ENCODE measurements at places on chromosomes 11 and 22.

- no peak for DNase-seq
Observed at GRCh38 chr11:113540416-113541330, 65.5 kb upstream of the DRD2 start.

DNA sequence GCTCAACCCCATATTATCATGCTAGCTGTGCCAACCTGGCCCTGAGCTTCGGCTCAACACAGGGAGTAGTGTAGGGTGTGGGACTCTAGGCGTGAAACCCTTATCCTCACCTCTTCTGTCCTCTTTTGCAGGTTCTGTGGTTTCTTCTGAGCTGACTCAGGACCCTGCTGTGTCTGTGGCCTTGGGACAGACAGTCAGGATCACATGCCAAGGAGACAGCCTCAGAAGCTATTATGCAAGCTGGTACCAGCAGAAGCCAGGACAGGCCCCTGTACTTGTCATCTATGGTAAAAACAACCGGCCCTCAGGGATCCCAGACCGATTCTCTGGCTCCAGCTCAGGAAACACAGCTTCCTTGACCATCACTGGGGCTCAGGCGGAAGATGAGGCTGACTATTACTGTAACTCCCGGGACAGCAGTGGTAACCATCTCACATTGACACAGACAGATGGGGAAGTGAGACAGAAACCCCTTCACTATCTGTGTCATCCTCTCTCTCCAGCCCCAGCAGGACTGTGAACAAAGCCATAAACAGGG is 76.4 kb downstream of the GGTLC2 start:
- no peak for DNase-seq

- DNase-seq: no peak
Observed at GRCh38 chr22:45598596-45599217, 72.9 kb upstream of the ATXN10 start.

DNA sequence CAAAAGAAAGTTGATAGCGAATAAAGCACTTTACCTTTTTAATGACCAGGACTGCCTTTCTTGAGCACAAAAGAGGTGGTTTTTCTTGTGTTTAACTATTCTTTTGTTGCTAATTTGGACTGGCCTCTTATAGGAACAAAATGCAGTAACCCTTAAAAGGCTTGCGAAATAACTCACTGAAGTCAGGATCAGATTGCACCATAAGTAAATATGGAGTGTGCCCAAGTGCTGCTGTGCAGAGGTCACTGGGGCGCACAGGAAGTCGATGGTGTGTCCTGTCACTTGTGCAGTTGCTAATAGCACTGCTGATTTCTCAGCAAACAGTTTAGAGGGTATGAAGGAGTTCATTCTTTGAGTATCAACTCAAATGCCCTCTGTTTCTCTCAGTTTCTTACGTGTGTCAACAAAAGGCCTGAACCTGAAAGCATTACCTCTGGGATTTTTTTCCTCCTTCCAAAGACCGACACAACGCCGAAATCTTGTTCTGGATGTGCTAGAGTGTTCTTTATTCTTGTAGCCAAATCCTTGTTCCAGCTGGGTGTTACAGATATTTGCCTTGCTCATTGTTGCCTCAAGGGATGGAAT is 71.3 kb downstream of the ATXN10 start:
- no peak for DNase-seq

DNA sequence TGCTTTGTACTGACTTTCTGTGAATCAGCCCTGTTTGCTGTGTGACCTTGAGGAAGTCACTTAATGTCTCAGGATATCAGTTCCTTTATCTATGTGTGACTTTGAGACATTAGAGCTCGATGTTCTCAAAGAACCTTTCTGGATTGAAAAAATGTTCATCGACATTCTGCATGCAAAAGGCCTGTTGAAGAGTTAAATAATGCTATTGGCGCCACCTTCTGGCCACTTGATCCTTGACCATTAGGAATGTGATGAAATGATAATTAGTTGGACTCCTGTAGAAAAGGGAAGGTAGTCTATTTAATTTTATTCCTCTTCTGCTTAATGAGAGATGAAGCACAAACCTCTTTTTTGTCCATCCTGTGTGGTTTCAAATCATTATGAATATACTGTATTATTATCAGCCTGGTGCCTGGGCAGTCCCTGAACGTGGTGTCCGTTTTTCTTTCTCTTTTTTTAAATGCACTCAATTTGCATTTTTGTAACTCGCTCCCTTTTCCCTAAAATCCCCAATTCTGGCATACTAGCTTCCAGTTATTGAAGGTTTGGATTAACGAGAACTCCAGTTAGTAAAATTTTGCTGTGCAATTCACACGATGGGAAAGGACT is 20.7 kb downstream of the ELF5 start:
- DNase-seq: peak; percentile 32

- no peak for DNase-seq
Observed at GRCh38 chr11:109911488-109911887, 181.7 kb upstream of the ZC3H12C start.

GRCh38 chr22:19714312-19715187 is at the start of gene SEPTIN5:
Gene SEPTIN5, plus strand, starts transcription at chr22:19714503. Its CDS starts 86 bp downstream, at chr22:19714589.
- DNase-seq: peak; percentile 18

DNA sequence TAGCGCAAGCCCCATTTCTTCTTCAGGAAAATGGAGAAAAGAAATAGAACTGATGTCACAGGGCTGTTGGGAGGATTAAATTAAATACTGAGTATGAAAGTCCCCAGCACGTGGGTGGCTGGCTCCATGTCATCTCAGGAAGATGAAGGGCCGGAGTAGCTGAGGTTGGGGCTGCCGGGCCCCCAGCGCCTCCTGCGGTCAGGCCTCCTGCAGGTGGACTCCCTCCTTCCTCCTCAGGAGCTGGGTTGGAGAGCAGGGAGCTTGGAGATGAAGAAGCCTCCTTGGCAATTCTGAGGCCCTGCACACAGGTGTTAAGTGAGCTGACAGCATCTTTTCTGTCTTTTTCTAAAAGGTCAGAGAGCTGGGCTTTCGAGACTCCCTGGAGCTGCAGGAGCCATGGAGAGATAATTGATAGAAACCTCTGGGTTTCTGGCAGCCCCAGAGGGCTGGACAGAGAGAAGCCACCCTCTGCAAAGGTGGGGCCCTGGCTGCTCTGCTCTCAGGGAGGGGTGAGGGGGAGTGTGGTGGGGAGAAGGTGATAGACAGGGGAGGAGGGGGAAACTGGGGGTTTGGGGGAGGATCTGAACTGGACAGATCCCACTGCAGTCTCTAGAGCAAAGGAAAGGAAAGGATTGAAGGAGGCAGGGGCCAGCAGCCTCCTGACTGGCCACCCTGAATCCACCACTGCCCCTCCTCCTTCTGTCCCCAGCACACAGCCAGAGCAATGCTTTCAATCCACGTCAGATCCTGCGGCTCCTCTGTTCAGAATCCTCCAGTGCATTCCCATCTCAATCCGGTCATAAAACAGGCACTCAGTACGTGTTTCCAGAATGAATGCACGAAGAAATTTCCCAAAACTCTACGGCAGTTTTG is 210.8 kb downstream of the CEP164 start:
- no peak for DNase-seq

GRCh38 chr11:68002575-68002937 is 1.3 kb downstream of the UNC93B1 start:
- no peak for DNase-seq

- DNase-seq: no peak
Observed at GRCh38 chr11:29018631-29019030, 910.4 kb downstream of the METTL15 start.

DNA sequence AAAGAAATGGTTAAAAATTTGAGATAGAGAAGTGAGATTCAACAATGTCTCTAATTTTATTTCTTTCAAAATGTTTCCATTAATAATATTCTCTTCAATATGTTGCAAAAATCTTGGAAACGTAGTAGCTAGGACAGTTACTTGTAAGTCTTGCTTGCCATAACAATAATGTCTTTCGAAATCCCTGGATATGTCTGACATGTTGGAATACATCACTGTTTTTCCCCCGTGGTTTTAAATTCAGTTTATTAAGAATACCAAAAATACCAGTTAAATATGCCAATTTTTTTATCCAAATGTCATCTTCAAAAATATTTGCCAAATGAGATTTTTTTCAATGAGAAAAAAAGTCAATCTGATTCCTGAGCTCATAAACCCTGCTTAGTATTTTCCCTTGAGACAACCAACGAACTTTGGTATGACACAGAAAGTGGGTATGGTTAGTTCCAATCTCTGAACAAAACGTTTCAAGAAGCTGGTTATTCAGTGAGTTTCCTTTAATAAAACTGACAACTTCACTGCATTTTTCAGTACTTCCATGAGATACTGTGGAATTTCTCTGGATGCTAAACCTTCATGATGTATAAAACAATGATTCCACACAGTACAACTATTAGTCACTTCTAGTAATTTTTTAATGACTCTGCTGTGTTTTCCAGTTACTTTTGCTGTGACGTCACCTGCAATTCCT is 36.7 kb upstream of the AMPD3 start:
- no peak for DNase-seq

GRCh38 chr11:96161307-96162089 is 181.5 kb downstream of the MAML2 start:
- no peak for DNase-seq

GRCh38 chr22:49349181-49349835 is 478.4 kb downstream of the BRD1 start:
- DNase-seq: no peak

- DNase-seq: no peak
Observed at GRCh38 chr11:106133529-106133928, 56.1 kb downstream of the AASDHPPT start.

- no peak for DNase-seq
Observed at GRCh38 chr11:36056160-36056751, 112.4 kb downstream of the LDLRAD3 start.

DNA sequence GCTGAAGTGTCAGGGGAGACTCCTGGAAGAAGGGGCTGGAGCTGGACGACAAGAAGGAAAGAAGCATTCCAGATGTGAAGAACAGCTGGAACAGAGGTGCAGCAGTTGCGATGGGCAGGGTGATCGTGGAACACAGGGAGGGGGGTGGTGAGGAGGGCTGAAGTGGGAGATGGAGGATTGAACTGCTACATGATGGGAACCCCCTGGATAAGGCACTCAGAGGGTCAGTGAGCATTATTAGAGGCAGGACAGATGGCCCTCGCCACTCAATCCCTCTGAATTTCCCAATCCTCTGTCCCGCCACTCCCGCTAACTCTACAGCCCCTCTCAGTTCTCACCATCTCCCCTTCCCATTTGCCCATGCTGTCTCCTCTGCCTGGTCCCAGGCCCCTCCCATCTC is 14.0 kb downstream of the SERPINH1 start:
- no peak for DNase-seq

- no peak for DNase-seq
Observed at GRCh38 chr22:26170112-26170492, 840 bp downstream of the SEZ6L start.

DNA sequence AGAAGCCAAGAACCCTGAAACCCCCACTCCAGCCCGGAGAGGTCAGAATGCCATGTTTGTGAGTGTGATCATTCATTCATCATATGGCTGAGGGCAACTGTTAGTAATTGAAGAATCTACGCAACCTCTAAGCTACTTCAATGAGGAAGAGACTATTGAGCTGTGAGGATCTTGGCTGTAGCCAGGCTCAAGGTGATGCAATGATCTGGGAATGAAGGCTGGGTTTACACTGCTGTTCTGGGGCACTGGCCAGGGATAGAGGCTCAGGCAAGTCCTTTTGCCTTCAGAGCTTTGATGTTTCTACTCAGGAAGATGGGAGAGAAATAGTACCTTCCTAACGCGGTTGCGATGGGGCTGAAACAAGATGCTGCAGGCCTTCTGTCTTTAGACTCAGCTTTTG is 12.9 kb downstream of the CRYBB2 start:
- no peak for DNase-seq

DNA sequence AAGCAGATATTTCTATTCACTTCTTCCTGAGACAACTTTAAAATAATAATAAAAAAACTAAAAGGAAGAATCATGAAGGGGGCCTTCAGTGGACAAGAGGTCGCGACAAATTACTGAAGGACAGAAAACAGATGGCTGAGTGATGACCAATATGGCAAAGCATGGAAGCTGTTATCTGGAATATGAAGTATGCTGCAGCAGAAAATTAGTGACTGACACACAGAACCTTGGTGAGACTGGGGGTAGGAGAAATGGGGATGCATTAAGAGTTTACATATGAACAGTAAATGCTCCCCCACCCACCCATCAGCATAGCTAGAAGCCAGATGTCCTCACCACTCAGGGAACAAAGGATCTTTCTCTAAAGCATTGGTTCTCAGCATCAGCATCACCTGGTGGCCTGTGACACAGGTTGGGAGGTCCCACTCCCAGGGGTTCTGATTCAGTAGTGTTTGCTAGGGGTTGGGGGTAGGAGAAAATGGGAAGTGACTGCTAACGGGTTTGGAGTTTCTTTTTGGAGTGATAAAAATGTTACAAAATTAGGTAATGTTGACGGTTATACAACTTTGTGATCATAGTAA is 59.7 kb downstream of the NARS2 start:
- DNase-seq: no peak

- DNase-seq: no peak
Observed at GRCh38 chr11:57674251-57674650, 6.3 kb downstream of the ZDHHC5 start.

DNA sequence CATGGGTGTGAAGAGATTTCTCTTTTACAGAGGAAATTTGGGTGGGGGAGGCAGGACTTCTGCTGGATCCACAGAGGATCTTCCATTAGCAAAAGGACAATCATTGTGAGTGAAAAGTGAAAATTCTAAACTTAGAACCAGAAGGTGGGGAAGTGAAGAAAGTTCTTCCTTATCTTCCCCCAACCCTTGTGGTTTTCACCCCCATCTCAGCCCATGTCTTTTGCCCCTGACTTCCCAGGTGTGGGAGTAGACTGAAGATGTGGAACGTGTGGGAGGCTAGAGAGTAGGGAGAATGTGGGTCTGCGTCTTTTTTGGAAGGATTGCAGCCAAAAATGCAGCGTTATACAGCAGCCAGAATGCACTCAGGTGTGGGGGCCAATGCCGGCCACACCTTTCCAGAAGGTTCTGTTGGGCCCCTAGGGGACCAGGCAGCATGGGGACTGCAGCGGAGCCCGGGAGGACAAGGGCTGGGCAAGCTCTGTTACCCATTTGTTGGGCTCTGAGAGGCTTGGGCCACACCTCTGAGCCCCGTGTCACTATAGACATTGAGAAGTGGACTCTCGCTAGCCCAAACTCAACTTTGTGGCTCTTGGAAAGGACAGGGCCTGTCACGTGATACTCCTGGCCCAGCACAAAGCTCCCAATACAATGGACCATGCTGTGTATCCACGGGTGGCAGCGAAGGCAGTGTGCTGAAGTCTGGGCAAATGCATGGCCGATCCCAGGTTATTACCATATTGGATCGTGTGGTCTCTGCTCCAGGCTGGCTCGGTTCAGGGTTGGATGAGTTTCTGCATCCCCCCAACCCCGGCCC is 32.8 kb upstream of the LINC01488 start:
- DNase-seq: no peak

- DNase-seq: peak; percentile 61
Observed at GRCh38 chr22:43993072-43993760, 30.9 kb upstream of the PARVB start.

GRCh38 chr22:46201059-46201757 is 48.9 kb downstream of the CDPF1 start:
- DNase-seq: no peak

- DNase-seq: peak; percentile 32
Observed at GRCh38 chr11:60951904-60952741, at the start of gene SLC15A3. Gene SLC15A3, minus strand, starts transcription at chr11:60952176. Its CDS starts 625 bp downstream, at chr11:60951551.

DNA sequence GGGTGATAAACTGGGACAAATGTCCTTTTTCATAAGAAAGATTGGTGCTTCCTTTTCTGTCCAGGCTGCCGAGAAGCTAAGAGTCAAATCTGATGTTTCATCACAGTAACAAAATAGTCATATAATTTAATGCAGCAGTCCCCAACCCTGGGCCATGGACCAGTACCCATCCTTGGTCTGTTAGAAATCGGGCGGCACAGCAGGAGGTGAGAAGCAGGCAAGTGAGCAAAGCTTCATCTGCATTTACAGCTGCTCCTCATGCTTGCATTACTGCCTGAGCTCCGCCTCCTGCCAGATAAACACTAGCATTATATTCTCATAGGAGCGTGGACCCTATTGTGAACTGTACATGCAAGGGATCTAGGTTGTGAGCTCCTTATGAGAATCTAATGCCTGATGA is 26.2 kb downstream of the PRR14L start:
- no peak for DNase-seq
